Activated naive CD8-positive, alpha-beta T cell treated with anti-CD3 and anti-CD28 coated beads, Interleukin-2, amount 10 ng/mL, durations not matched to agents 7 days and 5 days (primary cell): ENCODE measurements at places on chromosomes 2 and 18.

DNA sequence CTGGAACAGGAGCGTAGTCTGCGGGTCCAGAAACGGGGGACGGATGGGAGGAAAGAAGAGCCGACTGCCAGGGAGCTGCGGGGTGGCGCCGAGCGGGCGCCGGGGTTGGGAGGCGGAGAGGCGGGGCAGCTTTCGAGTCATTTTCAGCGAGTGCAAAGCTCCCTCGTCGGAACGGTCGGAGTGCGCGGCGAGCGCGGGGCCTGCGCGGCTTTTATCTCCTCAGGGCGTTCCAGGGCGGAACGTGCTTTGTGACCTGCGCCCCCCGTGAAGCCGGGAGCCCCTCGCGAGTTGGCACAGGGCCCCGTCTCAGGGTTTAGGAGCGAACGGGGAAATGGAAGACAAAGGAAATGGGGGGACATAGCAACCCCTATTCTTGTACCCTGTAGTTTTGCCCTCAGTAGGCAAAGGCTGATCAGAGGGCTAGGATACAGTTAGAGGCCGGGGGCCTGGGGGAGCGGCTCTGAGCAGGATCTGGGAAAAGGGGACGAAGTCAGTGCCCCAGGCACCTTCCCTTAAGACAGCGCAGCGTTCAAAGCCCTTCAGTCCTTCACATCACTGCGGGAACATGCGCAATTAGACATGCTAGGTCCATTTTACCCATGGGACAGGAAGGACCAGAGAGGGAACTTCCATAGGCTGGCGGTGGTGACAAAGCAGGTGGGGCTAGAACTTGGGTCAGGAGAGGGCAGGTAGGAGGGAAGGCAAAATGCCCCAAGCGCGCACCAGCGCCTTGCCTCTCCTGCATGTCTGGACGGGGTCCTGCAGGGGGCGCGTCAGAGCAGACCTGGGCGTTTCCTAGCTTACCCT is 60.1 kb upstream of the IL1RL1 start:
- DNase-seq = peak; percentile 81

DNA sequence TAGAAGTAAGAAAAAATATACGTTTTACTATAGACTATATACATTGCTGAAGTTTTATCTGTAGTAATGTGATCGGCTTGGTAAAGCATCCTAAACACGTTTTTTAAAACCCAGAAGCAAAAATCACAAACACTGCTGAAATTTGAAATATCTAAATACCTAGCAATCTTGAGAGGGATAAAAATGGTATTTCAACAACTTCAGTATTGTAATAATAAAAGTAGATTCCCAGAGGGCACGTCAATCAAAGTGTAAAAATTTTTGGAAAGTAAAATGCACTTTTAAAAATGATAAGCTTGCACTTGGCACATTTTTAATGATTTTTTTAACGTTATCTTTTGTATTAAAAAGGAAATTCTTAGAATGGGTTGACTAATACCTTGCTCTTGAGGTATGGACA is 1.6 kb downstream of the ZC3H6 start:
- DNase-seq = no peak

DNA sequence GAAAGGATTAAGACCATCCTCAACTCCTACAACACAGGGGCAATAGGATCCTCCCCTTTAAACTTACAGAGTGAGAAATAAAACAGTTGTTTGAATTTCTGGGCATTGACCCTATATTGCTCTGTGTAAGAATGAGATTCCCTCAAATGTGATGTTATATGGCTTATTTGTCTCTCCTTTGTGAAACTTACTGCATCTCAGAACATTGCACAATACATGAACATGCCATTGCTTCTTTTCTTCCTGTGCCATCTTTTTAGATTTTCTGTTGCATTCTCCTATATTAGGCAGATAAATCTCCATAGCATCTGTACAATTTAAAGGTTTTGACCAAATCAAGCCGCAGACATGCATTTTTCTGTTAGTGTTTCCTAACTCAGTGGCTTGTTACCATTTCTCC is 941.9 kb upstream of the FANCL start:
- DNase-seq = no peak

- no peak for DNase-seq
Observed at GRCh38 chr18:59582395-59582794, 114.8 kb downstream of the CCBE1 start.

- DNase-seq = no peak
Observed at GRCh38 chr2:239509373-239510143, 108.7 kb upstream of the HDAC4 start.

DNA sequence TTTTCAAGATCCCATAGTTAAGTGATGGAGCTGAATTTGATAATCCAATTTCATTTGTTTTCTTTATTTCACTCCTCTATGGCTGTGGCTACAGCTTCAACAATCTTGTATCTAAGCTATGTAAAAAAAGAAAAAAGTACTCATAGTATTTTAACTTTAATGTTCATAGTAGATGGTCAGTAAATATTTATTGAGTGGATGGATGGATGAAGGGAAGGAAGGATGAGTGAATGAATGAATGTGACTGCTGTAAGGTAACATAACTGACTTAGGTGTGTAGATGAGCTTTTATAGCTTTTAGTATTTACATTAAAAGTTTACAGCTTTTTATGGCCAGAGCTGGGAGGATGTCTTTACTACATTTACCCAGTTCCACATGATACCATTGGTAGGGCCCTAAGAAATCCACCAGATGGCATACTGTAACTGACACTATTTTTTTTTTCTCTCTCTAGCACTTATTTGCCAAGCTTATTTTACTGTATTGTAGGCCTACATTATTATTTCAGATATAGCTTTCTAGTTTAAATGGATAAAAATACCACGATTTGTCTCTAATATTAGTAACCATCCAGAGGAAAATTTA is 13.4 kb upstream of the HRH4 start:
- no peak for DNase-seq

DNA sequence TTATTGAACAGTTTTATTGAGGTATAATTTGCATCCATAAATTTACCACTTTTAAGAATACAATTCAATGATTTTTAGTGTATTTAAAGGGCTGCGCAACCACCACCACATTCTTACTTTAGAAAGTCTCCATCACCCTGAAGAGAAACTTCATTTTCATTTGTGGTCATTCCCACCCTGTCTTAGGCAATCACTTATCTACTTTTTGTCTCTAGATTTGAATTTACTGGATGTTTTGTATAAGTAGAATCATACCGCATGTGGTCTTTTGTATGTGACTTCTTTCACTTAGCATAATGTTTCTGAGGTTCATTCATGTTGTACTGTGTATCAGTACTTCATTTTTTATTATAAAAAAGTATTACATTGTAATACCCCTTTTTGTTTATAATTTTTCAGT is 17.9 kb upstream of the SLC4A10 start:
- no peak for DNase-seq

DNA sequence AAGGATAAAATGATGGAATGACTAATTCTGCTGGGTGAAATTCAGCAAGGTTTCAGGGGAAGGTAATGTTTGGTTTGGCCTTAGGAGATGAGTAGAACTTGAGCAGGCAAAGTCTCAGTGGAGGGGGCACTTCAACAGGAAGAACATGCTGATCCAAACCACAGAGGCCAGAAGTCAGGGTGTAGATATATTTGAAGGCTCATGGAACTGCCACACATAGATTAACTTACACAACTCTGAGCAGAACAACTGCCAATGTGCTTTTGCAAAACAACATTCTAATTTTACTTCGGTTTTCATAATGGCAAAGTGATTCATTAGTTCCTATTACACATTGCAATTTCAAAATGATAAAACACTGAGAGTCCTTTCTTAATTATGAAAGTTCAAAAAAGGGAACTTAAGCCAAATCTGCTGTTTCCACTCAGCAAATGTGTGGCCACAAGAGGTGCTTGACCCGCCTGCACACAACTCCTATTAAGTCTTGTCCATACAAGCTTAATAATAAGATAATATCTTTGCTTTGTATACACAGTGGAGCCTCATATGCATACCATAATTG is 284.8 kb downstream of the MREG start:
- DNase-seq = no peak

GRCh38 chr2:134466141-134466540 is 212.3 kb downstream of the MGAT5 start:
- DNase-seq = no peak

DNA sequence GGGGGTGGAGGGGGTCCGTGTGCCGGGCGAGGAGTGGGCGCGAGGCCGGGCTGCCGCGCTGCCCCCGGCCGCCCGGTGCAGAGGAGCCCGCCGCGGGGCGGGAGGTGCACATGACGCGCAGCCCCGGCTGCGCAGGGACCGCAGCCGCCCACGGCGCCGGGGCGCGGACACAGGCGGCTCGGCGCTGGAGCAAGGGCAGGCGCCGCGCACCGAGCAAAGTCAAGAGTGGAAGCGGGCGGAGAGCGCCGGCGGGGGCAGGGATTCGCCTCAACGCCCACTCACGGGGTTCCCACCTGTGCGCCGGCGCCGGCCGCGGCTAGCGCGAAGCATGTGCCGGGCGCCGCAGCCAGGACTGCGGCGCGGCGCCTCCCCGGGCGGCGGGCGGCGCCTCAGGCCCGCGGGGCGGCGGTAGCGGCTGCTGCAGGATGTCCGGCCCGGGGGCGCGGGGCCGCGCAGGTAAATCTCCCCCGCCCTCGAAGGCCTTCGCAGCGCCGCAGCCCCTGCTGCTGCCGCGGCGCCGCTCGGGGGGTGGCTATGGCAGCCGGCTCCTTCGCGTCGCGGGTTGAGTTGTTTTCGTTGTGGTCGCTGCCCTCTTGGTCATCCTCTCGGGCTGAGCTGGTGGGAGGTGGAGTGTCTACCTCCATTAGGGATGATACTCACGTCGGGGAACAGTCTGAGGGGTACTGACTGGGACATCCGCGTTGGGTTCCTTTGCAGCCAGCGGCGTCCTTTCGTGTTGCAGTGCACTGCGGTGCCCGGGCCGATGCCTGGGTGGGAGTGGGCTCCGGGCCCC is 216.3 kb upstream of the DTNA start:
- peak; percentile 30 for DNase-seq

DNA sequence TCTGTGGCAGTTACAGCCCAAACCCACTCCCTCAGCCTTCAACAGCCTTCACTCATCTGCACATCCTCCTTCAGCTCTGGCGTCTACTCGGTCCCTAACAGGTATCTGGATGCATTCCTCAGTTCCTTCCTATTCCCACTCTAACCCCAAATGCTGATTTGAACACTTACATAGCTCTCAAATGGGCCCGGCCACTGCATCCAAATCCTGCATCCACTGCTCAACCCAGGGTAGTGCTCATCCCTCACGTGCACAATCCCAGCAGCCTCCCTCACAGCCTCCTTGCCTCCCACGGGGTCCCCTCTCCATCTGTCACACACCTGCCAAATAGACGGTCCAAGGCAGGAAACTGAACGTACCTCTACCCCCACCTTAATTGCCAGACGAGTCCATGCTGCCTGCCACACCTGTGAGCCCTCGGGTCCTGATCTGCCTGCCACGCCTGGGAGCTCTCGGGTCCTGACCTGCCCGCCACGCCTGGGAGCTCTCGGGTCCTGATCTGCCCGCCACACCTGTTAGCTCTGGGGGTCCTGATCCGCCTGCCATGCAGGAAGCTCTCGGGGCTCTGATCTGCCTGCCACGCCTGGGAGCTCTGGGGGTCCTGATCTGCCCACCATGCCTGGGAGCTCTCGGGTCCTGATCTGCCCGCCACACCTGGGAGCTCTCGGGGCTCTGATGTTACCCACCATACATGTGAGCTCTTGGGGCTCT is 9.9 kb downstream of the OR6B3 start:
- DNase-seq = no peak

- no peak for DNase-seq
Observed at GRCh38 chr2:79640001-79640400, 127.2 kb downstream of the CTNNA2 start.

- no peak for DNase-seq
Observed at GRCh38 chr2:217851191-217852020, 151.4 kb downstream of the TNS1 start.

DNA sequence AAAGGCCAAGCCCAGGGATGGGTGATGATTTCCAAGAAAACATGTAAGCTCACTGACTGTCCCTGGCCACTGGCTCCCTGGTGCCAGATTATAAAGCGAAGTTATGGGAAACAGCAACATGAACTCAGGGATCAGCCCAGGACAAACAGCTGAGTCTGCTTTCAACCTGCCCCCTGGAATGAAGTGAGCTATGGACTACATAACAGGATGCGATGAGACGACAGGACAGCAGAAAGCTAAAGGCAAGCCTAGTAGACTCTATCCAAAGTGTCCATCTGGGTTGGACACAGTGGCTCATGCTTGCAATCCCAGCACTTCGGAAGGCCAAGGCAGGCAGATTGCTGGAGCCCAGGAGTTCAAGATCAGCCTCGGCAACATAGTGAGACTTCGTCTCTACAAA is 16.6 kb upstream of the KCMF1 start:
- no peak for DNase-seq

GRCh38 chr2:176132205-176133171 is 3.0 kb downstream of the HOXD8 start:
- DNase-seq = no peak

DNA sequence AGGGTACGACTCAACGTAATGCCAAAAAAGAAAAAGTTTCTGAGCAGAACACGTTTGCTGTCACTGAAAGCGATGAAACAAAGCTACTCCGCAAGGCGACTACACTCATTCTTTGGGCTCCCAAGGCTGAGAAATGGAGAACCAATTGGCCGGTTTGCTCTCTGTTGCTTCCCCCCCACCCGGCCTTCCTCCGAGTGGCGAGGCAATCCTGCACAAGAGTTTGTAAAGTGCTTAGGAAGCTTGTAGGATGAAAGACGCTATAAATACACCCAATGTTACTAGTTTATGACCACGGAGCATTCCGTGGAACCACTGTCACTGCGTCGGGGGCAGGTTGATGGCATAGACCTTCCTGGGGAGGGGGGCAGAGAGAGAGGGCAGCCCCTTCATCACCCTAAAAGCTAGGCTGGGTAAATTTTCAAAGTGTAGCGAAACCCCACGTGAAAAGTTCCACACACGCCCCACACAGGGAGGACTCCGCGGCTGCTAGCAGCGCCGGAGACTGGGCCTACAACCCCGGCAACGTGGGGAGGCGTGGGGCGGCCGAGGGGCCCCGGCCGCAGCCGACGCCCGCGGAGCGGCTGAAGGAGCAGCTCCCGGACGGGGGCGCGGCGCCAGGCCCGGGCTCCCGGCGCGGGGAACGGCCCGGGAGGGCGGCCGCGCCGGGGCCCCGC is 915 bp downstream of the CUL3 start:
- DNase-seq = peak; percentile 40

GRCh38 chr2:74406035-74406434 is 15.4 kb downstream of the C2orf81 start:
- DNase-seq = no peak

- DNase-seq = no peak
Observed at GRCh38 chr18:7066965-7067555, 50.5 kb downstream of the LAMA1 start.

- no peak for DNase-seq
Observed at GRCh38 chr2:26634636-26635230, 6.4 kb downstream of the CIB4 start.

DNA sequence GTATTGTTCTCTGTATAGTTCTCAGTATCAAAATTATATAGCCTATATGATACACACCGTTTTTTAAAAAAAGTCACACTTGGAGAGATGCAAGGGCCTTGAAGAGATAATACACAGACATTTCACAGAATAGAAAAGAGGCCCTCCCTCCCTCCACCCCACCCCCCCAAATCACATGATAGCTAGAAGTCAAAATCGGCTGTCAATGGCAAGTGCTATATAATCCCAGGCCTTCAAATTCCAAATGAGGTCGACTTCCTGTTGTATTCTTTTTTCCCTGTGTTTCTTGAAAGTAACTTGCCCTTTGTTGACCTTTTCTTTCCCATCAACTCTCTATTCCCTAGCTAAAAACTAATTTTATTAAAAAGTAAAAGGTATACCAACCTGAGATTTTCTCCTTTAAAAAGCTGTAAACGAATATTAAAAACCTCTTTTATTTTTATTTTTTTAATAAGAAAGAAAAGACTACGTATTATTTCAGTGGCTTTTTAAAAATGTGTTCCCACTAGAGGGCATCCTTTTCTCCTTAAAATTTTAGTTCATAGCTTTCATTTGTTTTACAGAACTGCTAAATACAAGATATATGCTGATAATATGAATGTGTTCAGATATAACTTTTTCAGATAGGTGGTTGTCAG is 46.6 kb downstream of the KCMF1 start:
- DNase-seq = no peak
